ENCODE measurements at places on chromosomes 7 and 10.

- no peak for DNase-seq
Observed at GRCh38 chr7:153331427-153331826, 571.9 kb downstream of the ACTR3B start.

- no peak for DNase-seq
Observed at GRCh38 chr10:32982911-32983909, 25.2 kb upstream of the ITGB1 start.

- no peak for DNase-seq
Observed at GRCh38 chr7:142443216-142444010, 185.6 kb upstream of the PRSS58 start.

- DNase-seq, result no peak
Observed at GRCh38 chr10:819326-819725, 112.2 kb downstream of the LARP4B start.

DNA sequence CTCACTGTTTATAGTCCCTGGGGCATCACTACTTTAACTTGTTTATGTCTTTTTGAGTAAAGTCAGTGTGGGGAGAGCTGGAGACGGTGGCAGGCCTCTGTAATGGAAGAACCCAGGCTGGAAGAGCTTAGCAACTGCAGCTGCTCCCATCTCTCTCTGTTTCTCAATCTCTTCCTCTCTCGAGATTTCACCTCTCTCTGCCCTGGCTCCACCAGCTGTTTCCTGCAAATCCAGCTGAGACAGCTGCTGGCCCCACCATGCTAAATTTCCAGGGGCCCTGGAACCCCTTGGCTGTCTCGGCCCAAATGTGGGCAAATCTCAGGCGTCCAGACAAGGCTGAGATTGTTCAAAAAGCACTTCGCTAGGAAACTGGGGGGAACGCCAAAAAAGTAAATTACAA, 25.8 kb upstream of the SLF2 start:
- no peak for DNase-seq

GRCh38 chr10:125159932-125160855, at the start of gene CTBP2:
CTBP2 (minus strand) TSS chr10:125160563.
- no peak for DNase-seq

GRCh38 chr10:24958091-24958720, 5.8 kb upstream of the PRTFDC1 start:
- DNase-seq, result no peak

DNA sequence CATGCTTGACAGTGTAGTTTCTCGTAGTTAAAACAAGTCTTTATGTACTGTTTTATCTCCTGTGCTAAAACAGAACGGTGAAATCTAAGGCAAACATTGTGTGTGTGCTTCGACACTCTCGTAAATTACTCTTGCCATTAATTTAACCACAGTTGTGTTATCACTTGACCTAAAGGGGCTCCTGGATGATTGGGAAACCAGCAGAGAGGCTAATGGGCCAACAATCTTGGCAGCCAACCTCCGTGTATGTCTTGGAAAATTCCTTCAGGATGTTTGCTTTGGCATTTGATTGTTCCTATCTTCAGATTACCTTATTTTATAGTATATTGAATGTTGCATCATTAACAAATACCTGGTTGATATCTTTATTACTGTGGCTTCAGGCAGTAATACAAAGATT, 409.5 kb downstream of the SDK1 start:
- DNase-seq, result no peak

DNA sequence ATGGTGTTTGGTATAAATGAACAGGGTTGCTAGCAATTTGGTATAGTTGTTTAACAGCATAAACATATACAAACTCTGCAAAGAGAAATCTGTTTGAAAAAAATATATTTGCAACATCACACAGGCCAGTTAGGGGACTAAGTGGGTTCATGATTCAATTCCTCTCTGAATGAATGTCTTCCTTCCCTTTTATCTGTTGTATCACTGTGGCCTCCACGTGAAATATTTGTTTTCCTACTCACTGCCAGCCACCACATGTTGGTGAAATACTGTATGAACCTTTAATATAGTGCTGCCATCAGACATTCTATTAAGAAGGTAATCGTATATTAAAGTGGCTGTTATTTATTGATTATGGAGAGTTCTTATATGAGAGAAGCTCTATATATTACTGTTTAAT, 157.0 kb downstream of the ARID5B start:
- no peak for DNase-seq

- DNase-seq, result no peak
Observed at GRCh38 chr10:11014671-11015445, 2.8 kb upstream of the CELF2 start.

DNA sequence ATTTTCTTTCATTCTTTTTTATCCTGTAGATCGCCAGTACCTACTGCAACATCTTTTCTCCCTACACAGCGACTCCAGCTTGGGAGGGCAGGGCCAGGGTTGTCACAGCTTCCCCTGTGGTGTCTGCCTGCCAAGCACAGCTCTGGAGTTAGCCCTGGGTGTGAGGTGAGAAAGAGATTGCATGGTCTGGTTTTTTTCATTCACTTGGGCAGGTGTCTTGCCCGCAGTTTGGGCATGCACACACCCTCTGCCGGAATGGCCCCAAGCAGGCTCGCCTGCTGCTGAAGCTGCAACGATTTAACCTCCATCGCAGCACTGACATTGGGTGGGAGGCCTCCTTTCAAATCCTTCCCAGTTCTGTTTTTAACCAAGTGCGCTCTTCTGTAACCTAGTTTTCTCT, 132.8 kb downstream of the WNT2 start:
- DNase-seq, result no peak

DNA sequence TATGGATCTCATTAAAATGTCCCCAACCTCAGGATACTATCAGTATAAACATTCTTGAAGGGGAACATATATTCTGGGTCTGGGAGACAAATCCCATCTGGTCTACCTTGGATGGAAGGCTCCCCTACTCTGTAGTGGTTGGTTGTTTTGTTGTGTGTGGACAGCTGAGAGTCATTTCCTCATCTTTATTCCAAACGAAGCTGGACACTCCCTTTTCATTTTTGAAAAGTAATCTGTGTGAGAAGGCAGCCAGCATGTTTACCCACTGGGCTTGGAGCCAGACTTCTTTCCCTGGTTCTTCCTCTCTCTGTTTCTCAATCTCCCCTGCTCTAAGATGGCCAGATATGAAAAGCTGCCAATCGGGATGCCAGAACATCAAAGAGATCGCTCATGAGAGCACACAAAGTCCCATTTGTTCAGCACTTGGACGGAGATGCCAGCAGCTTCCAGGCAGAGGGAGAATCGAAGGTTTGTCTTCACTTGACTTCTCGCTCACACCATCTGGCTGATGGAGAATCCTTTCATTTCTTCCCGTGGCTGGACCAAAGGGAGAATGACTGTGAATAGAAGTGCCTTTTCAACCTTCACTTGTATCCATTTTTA, 108.1 kb upstream of the AGR3 start:
- DNase-seq, result no peak

DNA sequence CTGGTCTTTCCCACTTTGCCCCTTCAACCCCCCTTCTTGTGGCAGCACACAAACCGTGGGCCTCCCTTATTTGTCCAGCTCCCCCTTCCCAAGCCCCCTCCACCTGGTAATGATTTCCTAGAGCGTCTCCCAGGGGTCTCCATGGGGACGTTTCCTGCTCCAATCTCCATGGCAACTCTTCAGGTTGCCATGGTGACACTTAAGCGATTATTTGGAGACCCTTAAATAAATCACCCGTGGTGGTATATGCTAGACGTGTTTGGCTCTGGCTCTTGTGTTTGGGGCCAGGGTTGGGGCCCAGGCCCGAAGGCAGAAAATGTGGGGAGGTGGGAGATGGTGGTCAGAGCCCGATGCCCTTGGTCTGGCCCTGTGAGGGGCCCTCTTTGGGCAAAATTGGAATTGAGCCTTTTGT, 41.1 kb upstream of the DLG5 start:
- DNase-seq, result no peak

- no peak for DNase-seq
Observed at GRCh38 chr10:99779335-99779734, 3.1 kb upstream of the ABCC2 start.

DNA sequence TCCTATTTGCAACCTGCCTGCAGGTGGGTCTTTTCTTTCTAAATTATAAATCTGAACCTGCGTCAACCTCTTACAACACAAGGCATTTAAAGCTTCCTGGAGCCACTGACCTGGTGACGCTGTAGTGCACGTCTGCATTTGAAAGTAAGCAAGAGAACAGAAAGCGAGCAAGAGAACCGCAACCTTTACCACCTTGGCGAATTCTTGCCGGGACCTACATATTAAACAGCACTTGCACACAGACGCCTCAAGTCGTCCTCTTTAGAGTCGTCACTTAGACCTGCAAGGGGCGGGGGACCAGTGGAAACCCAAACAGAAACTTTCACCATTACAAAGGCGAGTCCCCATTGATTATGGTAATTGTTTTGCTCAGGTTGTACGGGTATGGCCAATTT, 9.5 kb downstream of the GLI3 start:
- no peak for DNase-seq

DNA sequence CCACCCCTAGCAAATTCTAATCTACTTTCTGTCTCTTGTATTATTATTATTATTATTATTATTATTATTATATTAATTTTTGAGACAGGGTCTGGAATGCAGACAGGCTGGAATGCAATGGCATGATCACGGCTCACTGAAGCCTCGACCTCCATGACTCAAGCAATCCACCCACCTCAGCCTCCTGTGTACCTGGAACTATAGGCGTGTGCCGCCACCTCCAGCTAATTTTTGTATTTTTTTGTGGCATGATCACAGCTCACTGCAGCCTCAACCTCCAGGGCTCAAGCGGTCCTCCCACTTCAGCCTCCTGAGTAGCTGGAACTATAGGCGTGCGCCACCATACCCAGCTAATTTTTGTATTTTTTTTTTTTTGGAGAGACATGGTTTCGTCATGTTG, 2.6 kb upstream of the TMEM139 start:
- DNase-seq, result no peak

GRCh38 chr7:140668641-140669040, 4.1 kb upstream of the ADCK2 start:
- no peak for DNase-seq

- DNase-seq, result no peak
Observed at GRCh38 chr7:16755397-16755796, 1.8 kb downstream of the TSPAN13 start.

DNA sequence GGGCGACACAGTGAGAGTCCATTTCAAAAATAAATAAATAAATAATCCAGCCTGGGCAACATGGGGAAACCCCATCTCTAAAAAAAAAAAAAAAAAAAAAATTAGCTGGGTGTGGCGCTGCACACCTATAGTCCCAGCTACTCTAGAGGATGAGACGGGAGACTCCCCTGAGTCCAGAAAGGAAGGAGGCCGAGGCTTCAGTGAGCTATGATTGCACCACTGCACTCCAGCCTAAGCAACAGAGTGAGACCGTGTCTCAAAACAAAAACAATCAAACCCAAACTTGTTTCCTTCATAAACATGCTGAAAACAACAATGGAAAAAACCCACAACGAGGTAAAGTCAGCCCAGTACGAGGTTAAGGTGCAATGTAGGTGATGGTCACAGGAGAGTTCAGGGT, 1.2 kb downstream of the COX19 start:
- no peak for DNase-seq

- DNase-seq, result no peak
Observed at GRCh38 chr7:18547509-18548187, 52.1 kb downstream of the HDAC9 start.

DNA sequence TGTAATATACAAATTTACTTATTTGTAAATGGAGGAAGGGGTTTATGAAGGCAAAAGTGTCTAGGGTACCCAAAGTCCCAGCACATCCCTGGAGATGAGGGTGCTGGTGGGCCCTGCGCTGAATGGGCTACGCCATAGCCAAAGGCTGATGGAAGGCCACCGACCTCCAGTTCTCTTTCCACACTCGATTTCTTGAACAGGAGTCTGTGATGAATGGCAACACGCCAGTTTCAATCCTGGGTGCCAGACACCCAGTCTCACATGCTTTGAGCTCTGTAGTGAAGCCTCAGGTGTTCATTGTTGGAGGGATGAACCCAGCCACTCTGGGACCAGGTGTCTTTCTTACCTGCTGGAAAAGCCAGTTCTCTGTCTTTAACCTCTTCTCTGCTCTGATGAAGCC, 752 bp downstream of the LRMDA start:
- no peak for DNase-seq

All from stimulated activated CD8-positive, alpha-beta memory T cell treated with anti-CD3 and anti-CD28 coated beads, Interleukin-2, amount 100 ng/mL, for 1 hour (primary cell).